ENCODE measurements at places on chromosomes 2 and 18. TPM values are rescaled to one million over a fixed set of nuclear protein-coding genes. Genes with fewer than 3 reads are reported as not detected.

DNA sequence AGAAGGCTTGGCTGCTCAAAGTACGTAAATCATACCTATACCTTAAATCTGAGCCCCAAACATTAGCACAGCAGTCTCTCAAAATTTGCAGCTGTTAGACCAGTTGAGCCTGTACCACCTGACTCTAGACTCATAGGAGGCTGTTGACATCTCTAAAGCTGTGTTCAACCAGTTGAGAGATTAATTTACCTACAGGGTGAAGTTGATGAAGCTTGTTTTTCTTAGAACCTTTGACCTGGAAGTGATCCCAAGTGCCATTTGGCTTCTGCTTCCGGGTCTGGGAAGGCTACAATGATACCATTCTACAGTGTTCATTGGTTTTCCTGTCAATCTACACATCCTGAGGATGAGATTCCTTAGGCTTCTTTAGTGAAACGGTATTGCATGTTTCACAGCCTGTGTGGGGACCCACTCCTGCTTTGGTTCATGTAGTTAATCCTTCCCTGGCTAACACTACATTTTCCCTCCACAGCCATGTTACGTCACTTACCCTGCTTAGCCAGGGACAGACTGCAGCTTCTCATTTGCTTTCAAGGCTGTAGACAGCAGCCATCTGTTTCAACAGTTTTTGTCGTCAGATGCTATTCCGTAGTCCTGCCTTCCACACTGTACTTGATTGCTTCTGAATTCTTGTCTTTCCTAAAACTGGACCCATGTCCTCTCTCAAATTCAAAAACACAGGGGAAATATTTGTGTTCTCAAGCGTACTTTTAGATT, 4.7 kb upstream of the IL1RL2 start:
- H3K27me3 ChIP-seq, result no peaks in the 10 kb centered on the region
- no peak for DNase-seq
- no peak overlapping the region for H3K27ac ChIP-seq
- H3K36me3 ChIP-seq, result peaks cover 30% of the 10 kb centered on the region
- H3K4me1 ChIP-seq, result no peaks in the 10 kb centered on the region

DNA sequence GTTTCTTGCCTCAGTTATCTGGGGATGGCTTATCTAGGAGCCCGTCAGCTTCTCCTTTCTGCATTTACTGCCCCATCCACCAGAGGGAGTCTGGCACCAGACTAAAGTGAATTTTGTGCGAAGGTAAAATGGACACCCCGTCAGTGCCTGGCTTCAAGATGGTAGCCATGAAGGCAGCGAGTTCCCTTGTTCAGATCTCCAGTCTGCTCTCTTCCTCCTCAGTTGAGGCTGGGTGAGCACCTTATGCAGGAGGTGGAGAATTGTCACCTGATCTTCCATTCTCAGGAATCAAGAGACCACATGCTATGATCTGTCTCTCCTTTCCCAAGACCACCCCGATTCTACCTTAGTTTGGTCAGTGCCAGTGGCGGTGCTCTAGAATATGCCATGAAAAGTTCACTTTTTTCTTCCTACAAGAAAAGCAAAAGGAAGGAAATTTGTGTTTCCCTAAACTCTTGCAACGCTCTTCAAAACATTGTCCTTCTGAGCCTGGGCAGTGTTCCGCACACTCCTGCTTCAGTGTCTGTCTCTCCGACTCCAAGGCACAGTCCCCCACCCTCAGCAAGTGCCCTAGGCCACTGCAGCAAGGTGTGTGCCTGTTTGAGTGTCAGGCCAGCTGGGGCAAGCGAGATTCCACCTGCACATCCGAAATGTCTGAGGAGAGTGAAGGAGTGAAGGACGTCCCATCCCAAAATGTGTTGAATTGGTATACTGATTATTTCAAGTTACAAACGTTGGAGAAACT, 168.6 kb downstream of the SS18 start:
- H3K4me3 ChIP-seq, result no peak overlapping the region
- H3K27me3 ChIP-seq, result no peaks in the 10 kb centered on the region
- DNase-seq, result no peak
- no peaks in the 10 kb centered on the region for H3K36me3 ChIP-seq
- no peak overlapping the region for H3K27ac ChIP-seq

DNA sequence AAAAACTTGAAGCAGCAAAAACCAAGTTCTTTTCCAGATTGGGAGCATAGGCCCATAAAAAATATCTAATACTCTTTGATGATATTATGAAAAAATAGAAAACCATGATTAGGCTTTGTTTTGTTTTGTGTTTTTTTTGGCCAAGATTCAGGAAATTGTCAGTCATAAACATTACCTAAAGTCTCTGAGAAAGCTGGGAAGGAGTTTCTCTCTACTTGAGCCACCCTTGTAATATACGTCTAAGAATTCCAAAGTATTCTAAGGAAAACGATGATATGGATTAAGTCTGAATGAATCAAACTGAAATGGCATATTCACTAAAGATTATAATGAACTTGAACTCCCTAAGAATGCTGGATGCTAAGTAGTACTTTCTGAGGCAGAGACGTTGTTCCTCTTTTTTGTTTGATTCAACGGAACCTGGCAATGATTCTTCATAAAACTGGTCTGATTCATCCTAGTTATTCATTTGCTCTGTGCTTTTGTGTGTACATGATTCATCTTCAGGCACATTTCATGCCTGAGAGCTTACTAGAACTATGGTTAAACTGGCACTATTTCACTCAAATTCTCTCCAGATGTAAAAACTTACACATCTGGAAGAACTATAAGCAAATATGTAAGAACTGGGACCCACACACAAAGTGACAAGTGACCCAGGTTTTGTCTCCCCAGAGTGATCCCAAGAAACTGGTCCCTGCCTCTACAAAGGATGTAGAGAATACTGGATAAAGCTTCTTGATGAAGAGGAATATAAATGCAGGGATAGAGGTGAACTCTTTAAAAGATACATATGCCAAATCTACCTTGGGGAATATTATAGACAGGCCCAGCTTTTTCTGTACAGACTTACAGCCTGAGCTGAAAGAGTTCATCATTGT, 159.7 kb downstream of the DOCK10 start:
- no peak for DNase-seq
- no peak overlapping the region for H3K4me3 ChIP-seq
- no peaks in the 10 kb centered on the region for H3K27me3 ChIP-seq
- H3K27ac ChIP-seq, result no peak overlapping the region

DNA sequence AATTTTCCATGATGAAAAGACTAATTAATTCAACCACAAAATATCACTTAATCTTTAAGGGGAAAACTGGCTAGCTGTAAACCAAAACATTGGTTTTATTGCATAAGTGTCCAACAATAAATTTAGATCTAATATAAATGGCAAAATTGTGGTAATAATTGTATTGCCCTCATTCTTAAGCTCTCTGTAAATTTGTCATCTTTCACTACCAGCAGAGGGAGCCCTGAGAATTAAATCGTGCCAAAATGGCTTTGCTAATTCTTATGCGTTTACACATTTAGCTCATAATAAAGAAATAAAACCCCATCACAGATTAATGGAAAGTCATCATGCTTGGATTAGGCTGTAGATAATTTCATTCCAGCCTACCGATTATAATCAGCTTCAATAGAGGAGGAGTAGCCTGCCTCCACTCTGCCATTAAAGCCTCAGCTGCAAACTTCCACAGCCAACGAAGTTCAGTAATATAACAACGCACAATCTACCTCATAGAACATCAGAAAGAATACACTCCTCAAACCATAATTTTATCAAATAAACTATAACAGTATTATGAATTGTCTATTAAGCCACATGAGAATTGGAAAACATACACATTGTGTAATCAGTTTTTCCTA, 70.0 kb upstream of the ATP5MC3 start:
- no peaks in the 10 kb centered on the region for H3K4me1 ChIP-seq
- no peaks in the 10 kb centered on the region for H3K36me3 ChIP-seq
- no peak for DNase-seq
- peaks cover 29% of the 10 kb centered on the region for H3K27me3 ChIP-seq
- no peak overlapping the region for H3K4me3 ChIP-seq

GRCh38 chr18:9951022-9951859, 37.4 kb downstream of the VAPA start:
- DNase-seq, result no peak
- H3K4me3 ChIP-seq, result no peak overlapping the region
- H3K27me3 ChIP-seq, result no peaks in the 10 kb centered on the region
- peak overlapping the region; percentile 1 for H3K27ac ChIP-seq

GRCh38 chr2:28435241-28435640, 42.6 kb downstream of the FOSL2 start:
- H3K4me1 ChIP-seq, result no peaks in the 10 kb centered on the region
- no peaks in the 10 kb centered on the region for H3K36me3 ChIP-seq
- no peak overlapping the region for H3K27ac ChIP-seq
- no peak overlapping the region for H3K4me3 ChIP-seq
- H3K27me3 ChIP-seq, result no peaks in the 10 kb centered on the region
- DNase-seq, result no peak

GRCh38 chr2:171383134-171383533, 50.7 kb downstream of the METTL8 start:
- DNase-seq, result no peak
- H3K27me3 ChIP-seq, result no peaks in the 10 kb centered on the region
- no peaks in the 10 kb centered on the region for H3K36me3 ChIP-seq
- no peak overlapping the region for H3K27ac ChIP-seq
- H3K4me3 ChIP-seq, result no peak overlapping the region
- H3K4me1 ChIP-seq, result no peaks in the 10 kb centered on the region

The REG3A gene
- total RNA-seq, result not detected

The PPIG gene
- total RNA-seq, result 50.5 TPM

The NT5C1B gene
- not detected for total RNA-seq

The LIMS2 gene
- 161 TPM for total RNA-seq

The CMPK2 gene
- 23.2 TPM for total RNA-seq
